ENCODE measurements at places on chromosomes 1 and 21.
A peak's percentile ranks its signal among the peaks of the same experiment; 100 is the strongest.

DNA sequence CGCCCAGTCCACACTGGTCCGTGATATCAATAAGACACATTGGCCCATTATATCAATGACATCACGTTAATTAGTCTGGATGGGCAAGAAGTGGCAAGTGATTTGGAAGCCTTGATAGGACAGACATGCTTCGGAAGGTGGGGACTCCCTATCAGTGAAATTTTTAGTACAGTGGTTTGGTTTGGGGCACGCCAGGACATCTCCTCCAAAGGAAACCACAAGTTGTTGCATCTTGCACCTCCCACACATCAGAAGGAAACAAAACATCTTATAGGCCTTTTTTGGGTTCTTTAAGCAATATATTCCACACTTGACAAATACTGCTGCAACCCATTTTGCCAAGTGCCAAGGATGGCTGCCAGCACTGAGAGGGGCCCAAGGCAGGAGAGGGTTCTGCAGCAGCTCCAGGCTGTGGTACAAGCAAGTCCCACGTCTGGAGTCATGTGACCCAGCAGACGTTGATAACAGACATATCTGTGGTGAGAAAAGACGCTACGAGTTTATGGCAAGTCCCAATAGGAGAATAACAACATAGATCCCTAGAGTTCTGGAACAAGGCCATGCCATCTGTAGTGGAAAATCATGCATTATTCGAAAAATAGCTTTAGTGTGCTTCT lies 95.3 kb upstream of the DISP3 start:
- DNase-seq = no peak

DNA sequence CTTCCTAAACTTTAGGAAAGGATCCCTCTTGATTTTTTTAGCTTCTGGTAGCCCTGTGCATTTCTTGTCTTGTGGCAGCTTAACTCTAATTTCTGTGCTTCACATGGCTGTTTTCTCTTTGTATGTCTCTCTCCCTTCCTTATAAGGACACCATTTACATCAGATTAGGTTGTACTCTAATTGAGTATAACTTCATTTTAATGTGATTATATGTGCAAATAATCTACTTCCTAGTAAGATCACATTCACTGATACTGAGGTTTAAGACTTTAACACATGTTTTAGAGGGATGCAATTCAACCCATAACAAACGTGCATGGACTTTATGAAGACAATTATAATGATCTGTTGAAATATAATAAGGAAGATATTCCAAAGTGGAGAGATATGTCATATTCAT lies 46.7 kb downstream of the RGS4 start:
- DNase-seq = no peak

GRCh38 chr1:56864430-56864829 lies 9.8 kb downstream of the C8A start:
- DNase-seq = no peak

GRCh38 chr1:162351246-162351842 lies 25.3 kb downstream of the SPATA46 start:
- DNase-seq = no peak

DNA sequence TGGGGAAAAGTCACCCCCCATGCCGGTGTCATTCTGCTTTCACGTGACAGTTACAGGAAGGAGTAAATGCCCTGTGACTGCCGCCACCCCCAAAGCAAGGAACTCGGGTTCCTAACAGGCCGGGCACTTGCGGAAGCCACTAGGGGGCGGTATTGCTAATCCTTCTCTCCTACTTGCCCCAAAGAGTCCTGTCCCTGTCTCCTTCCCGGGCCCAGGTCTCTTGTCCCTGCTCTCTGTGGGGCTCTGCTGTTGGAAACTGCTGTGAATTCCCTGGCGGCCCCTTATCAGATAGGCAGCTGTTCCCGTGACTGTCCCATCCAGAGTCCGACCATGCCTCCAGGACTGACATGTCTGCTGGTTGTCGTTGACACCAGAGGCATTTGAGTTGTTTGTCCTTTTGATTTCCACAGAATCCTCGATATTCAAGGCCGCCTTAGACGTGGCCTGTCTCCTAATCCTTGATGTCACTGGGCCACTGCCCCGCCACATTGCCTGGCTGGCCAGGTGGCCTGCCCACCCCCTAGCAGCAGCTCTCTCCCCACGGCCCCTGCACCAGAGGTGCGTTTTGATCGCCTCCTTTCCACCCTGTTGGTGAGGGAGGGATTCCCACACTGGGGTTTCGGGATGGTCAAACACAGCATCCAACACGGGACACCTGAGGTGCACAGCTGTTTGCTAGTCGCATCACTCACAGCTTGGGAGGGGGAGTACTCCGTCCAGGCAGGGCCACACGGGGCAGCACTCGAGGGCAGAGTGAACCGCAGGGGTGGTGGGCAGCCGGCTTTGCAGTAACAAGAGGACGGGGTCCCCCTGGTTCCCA lies 37.3 kb downstream of the CHAF1B start:
- peak; percentile 94 for DNase-seq

DNA sequence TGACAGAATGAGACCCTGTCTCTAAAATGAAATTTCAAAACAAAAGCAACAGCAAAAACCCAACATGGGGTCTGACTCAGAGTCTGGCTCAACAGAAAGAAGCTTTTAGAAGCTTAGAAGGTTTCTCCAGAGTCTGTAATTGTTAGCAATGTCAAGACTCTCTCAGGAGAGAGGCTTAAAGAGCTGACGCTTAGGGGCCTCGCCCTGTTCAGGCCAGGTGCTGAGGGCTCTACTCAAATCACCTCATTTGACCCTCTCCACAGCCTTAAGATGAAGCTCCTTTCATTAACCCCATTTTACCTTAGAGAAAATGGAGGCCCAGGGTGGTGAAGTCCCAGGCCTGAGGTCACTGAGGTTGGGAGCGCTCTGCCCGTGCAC lies 5.3 kb upstream of the KIF17 start:
- no peak for DNase-seq

- no peak for DNase-seq
Observed at GRCh38 chr1:35852241-35852640, 30.8 kb upstream of the AGO1 start.

- DNase-seq = peak; percentile 79
Observed at GRCh38 chr1:27668808-27669723, 2.9 kb downstream of the IFI6 start.

- no peak for DNase-seq
Observed at GRCh38 chr1:71088645-71089287, 7.9 kb upstream of the ZRANB2 start.

- no peak for DNase-seq
Observed at GRCh38 chr1:9718006-9718680, 66.6 kb downstream of the PIK3CD start.

GRCh38 chr1:160580221-160580812 lies 1.0 kb upstream of the CD84 start:
- no peak for DNase-seq

DNA sequence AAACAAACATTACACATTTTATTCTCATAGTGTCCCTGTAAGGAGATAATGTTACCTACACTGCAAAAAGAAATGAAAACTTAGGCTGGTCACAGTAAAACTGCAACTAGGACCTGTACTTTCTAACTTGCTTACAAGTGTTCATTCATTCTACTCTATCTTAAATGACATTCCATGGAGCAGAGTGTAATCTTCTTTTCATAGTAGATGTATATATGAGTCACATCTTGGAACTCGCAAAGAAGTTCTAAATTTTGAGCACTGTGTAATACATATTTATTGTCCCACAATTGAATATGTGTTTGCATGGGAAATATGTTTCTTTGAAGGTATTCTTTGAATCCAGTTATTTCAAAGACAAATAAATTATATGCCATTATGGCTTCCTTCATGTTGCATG lies 1258.5 kb upstream of the ADGRL2 start:
- DNase-seq = no peak

- DNase-seq = no peak
Observed at GRCh38 chr1:21871943-21872342, 59.9 kb downstream of the LDLRAD2 start.

DNA sequence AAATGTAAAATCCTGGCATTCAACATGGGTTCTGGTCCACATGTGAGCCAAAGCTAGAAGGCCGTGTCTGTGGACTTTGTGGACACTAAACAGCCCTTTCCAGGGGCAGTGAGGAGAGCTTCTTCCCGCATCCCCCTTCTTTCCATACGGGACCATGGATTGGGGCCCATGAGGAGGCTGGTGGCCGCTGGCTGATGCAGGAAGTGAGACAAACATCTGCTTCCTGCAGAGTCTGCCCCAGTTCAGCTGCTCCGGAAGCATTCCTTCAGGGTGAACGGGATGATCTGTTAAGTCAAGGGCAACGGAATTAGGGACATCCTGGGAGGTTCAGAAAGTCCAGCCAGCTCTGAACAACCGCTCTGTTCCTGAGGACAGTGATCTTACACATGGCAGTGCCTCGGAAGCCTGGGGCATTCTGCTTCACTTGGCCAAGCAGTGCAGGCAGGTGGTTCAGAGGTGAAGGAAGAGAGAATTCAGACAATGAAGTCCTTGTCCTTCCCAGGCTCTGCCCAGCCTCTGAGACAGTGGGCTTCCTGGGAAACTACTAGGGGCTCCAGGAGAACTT lies 1.5 kb downstream of the CA6 start:
- no peak for DNase-seq

DNA sequence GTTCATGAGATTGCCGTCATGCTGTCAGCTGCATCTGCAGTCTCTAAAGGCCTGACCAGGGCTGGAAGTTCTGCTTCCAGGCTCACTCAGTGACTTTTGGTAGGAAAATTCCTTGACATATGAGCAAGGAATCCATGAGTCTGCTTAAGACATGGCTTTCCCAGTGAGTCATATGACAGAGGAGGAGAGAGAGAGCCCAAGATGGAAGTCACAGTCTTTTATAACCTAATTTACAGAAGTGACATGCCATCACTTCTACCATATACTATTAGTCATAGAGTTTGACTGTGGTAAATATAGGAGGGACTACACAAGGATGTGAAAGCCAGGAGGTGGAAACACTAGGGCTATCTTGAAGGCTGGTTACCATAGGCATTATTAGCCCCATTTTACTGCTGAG lies 115.2 kb downstream of the ROR1 start:
- no peak for DNase-seq

DNA sequence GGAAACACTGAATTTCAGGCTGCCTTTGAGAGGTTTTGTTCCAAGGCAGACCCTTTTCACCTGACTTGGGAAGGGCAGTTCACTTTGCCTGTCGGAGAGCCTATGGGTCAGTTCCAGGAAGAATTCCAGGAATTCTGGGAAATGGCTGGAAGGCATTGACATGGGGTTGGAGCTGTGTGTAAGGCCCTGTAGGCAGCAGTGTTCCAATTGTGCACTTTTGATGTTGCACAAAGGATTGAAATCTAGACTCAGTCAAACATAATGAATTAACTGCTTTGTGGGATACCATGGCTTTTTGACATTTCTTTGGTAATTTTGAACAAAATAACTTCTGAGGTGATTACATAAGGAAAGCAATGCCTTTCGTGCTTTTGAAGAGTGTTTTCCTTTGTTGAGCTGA lies 184.6 kb downstream of the SDCCAG8 start:
- DNase-seq = peak; percentile 56

GRCh38 chr1:46747683-46748288 lies 28.9 kb upstream of the EFCAB14 start:
- peak; percentile 92 for DNase-seq

DNA sequence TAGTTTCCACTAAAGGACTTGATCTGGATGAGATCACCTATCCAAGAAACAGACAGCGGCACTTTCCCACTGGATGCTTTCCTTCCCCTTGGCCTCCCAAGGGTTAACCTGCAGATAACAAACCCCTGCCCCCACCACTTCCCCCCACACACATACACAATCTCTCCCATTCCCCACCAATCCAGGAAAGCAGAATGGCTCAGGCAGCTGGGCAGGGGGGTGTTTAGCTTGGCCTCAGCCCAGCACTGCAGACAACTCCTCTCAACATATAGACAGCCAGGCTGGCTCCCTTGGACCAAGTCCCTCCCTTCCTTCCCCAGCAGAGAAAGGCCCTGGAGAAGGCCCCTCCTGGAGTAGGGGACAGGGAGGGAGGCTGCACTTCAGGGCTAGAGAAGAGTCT lies 24.6 kb downstream of the PLEKHA6 start:
- DNase-seq = no peak

GRCh38 chr1:220250681-220251080 lies 21.6 kb downstream of the RAB3GAP2 start:
- no peak for DNase-seq

GRCh38 chr1:15771836-15772515 lies 13.4 kb downstream of the FBLIM1 start:
- DNase-seq = no peak

GRCh38 chr21:26939601-26940111 lies 27.2 kb downstream of the ADAMTS5 start:
- no peak for DNase-seq

GRCh38 chr1:12475101-12475500 lies 142.9 kb downstream of the DHRS3 start:
- DNase-seq = no peak

DNA sequence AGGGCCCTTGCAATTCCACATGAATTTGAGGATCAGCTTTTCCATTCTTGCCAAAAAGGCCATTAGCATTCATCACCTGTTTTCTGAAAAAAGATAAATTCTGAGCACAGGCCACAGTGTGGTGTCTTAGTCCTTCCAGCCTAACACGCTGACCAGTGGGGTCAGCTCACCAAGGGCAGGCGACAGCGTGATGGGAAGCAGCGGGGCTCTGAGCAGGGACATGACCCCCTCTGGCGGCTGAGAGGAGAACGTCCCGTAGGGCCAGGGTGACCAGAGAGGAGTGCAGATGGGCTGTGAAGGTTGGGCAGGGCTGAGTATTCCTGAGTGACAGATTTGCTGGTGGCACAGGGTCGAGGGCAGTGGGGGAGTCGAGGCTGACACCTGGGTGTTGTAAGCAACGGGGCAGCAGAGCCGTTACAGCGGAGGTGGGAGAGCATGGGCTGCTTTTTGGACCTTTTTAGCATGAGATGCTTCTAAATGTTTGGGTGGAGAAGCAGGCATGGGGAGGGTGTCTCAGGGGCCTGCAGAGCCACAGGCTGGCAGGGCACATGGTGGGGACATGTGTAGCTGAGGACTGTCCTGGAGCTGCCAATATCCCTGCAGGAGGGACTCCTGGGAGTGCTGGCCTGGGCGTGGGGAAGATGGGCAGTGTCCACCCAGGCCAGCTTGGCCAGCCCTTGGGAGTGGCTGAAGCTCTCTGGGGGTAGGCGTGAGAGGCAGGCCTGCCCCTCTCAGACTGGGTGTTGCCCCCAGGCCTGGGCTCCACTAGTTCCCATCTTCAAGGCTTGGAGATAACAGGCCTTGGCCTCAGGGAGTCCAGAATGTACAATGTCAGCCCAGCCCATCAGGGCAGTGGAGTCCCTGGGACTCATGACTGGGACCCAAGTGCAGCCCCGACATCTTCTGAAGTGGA lies 8.6 kb upstream of the CALML6 start:
- peak; percentile 92 for DNase-seq

GRCh38 chr1:34470401-34470800 lies 284.4 kb upstream of the GJB5 start:
- no peak for DNase-seq

Measured in GM23338 (cell line).